ENCODE measurements at places on chromosomes 1 and 21.

DNA sequence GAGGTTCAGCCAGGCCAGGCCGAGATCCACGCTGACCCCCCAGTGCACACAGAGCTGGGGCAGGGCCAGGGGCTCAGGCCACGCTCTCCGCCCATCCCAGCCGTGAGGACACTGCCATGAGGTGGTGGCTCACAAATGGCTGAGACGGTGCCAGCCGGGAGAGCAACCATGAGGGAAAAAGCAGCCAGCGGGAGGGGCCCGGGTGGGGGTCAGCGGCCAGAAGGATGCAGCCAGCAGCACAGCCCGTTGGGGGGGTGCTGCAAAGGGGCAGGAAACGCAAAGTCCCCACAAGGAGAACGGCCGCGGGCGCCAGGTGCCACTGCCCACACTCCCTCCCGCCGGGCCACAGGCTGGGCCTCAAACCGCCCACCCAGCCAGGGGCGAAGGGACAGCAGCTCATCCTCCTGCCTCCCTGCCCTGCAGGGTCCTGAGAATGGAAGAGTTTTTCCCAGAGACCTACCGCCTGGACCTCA is 8.3 kb downstream of the TTLL10 start:
- DNase-seq = no peak

DNA sequence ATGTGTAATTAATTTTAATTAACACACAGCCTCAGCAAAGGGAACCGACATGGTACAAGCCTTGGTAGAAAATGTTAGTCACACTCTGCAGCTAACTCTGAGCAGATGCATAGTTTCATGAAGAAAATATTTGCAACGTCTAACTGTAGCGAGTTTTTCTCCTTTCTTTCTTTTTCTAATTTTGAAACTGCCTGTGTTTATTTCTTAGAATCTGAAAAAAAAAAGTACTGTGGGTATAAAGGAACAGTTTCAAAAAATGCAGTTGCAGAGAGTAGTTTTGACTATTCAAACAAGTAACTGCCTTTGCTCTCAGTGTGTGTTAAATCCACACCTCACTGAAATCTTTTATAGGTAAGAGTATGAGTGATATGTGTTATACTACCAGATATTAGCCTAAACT is 149.9 kb upstream of the C1orf105 start:
- no peak for DNase-seq

GRCh38 chr1:41439234-41439633 is 45.2 kb downstream of the EDN2 start:
- no peak for DNase-seq

- DNase-seq = no peak
These were observed 248.6 kb downstream of the TBX15 start for GRCh38 chr1:118739501-118739900.

DNA sequence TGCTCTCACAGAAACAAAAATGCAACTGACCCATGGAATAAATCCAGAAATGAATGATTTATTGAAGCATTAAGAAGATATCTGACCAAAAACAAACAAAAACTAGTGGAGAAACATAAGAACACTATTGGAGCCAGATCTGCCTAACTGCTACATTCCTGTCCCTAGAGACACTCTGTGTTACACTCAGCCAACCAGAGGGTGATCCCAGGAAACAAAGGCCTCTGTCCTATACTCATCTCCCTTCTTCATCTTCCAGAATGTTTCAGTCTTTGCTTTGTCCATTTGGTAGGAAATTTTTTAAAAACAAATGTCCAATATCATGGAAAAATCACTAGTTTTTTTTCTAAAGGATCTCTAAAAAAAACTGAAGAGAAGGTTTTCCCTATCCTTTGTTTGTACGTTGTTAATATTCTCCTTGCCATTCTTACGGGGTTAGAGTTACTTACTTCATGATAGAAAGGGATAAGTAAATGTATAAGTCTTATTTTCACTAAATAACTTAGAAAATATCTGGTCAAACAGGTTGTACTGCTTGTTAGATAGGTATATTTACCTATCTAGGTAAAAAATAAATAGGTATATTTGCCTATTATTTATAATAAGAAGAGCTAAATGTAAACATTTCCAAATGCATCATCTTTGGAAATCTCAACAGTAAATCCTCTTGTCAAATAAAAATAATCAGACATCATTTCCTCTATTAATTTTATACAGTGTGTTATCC is 59.1 kb downstream of the NME7 start:
- DNase-seq = no peak

GRCh38 chr1:235739631-235740030 is 90.0 kb upstream of the GNG4 start:
- DNase-seq = no peak

- DNase-seq = no peak
These were observed 37.6 kb downstream of the RUNX3 start for GRCh38 chr1:24892188-24893153.

DNA sequence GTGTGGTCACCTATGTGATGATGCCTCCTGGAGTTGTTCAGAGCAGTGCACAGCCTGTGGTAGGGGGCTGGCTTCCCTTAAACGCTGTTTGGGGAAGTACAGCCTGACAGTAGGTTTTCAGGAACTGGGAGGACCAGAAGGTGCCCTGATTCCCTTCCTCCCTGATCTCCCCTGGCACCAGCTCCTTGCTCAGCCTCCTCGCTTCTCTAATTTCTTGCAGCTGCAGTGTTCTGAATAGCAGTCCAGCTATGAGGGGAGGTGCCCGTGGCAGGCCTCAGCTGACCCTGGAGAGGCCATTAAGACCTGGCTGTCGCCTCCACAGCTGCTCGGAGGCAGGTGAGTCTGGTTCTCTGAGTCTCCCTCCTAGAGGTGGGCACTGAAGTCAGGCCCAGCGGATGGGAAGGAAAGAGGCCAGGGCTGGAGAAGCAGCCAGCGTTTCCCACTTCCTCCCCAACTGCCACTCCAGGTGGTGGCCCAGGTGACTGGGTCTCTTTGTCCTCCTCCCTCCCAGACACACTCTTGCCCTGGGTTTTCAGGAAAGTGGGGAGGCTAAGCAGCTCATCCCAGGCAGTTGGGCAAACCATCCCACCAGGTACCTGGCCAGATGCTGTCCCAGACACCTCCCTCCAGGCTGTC is 52.0 kb upstream of the RPL11 start:
- DNase-seq = no peak

DNA sequence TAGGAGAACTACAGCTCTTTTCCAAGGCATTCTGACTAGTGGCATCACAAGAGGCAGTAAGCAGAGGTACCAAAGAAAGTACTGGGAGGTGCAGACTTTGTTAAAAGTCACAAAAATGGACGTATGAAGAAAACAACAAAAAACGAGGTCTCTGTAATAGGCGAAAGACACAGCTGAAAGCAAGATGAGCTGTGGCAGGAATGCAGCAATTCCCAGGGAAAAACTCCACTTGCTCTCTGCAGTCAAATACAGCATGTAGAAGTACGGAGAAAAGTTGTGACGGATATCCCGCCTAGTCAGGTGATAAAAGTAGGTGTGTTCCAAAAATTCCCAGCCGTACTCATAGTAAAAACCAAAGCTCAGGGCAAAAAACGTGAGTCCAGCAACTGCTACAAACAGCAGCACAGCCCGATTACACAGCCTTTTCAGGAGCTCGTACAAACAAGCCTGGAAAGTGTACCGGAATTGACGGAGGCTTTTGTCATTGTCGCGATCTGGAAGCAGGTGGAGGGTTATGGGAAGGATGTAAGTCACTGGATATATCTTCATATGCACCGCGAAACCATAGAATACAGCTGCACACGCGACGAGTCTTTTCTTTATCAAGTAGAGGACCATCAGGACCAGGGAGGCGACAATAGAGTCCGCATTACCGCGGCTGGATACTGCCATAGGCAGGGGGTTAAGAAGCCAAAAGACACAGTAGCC is 979 bp downstream of the PIGM start:
- DNase-seq = peak; percentile 5

GRCh38 chr1:64703600-64703999 is 41.3 kb upstream of the RAVER2 start:
- no peak for DNase-seq

GRCh38 chr1:192830595-192831246 is 21.9 kb downstream of the RGS2 start:
- DNase-seq = no peak

GRCh38 chr1:54253480-54253879 is 53.5 kb downstream of the MRPL37 start:
- DNase-seq = peak; percentile 91
